Osteocyte (in vitro differentiated cells): ENCODE measurements at places on chromosomes 6 and 20. TPM values are rescaled to one million over a fixed set of nuclear protein-coding genes. Genes with fewer than 3 reads are reported as not detected.

- DNase-seq, result no peak
These were observed 13.2 kb upstream of the SSTR4 start for GRCh38 chr20:23021951-23022350.

DNA sequence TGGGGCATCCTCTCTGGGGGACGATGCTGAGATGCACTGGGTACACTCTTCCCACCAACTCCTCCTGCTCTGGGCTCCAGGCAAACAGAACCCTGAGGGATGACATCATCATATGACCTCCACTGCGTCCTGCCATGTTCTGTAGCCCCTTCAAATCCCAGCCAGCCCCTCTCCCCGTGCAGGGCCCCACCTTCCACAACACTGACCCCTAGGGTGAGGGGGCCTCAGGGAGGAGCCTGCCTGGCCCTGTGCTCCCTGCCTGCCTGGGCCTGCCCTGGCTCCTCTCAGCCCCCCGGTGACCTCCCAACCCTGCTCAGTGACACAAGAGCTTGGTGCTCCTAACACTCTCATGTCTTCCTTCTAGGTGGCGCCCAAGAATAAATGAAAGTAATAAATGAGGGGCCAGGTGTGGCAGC lies 9.6 kb upstream of the SPDEF start:
- DNase-seq, result no peak

DNA sequence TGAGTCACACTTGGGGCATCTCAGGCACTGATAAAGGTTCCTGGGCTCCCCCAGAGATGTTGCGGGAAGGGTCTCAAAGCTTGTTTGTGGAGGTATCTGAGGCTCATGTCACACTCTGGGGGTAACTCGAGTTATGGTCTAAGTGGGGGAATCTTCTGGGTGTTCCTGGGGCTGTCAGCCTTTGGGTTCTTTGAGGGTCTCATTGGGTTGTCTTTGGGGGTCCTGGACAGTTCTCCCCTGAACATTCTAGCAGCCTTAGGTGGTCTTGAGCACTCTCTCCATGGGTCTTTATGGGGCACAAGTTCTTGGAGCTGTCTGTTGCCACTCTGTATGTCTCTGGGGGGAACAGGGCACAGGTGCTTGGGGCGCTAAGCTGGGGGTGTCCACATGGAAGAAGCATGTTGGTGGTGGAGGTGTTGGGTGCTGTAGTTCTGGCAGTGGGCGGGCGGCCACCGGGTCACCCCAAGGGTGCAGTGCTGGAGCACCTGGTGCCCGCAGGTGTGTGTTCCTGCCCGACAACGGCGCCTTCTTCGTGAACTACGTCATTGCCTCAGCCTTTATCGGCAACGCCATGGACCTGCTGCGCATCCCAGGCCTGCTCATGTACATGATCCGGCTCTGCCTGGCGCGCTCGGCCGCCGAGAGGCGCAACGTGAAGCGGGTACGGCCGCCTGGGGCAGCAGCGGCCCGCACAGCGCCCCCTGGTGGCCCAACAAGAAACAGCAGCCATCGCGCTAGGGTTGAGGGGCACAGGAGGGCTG lies 7.1 kb upstream of the CAPN11 start:
- DNase-seq, result peak; percentile 93

- no peak for DNase-seq
These were observed 142.2 kb upstream of the AFDN start for GRCh38 chr6:167684276-167685104.

DNA sequence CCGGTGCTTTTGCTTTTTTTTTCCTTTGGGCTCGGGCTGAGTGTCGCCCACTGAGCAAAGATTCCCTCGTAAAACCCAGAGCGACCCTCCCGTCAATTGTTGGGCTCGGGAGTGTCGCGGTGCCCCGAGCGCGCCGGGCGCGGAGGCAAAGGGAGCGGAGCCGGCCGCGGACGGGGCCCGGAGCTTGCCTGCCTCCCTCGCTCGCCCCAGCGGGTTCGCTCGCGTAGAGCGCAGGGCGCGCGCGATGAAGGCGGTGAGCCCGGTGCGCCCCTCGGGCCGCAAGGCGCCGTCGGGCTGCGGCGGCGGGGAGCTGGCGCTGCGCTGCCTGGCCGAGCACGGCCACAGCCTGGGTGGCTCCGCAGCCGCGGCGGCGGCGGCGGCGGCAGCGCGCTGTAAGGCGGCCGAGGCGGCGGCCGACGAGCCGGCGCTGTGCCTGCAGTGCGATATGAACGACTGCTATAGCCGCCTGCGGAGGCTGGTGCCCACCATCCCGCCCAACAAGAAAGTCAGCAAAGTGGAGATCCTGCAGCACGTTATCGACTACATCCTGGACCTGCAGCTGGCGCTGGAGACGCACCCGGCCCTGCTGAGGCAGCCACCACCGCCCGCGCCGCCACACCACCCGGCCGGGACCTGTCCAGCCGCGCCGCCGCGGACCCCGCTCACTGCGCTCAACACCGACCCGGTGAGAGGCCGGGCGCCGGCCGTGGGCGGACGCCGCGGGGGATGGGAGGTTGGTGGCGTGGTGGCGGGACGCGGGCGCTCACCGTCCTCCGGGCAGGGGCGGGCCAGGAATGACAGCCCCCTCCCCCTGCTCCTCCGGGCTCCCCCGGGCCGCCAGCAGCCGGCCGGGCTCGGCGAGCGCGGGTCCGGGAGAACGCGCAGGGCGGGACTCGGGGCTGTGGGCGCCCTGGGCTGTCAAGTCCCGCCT lies 606 bp downstream of the ID4 start:
- peak; percentile 87 for DNase-seq

DNA sequence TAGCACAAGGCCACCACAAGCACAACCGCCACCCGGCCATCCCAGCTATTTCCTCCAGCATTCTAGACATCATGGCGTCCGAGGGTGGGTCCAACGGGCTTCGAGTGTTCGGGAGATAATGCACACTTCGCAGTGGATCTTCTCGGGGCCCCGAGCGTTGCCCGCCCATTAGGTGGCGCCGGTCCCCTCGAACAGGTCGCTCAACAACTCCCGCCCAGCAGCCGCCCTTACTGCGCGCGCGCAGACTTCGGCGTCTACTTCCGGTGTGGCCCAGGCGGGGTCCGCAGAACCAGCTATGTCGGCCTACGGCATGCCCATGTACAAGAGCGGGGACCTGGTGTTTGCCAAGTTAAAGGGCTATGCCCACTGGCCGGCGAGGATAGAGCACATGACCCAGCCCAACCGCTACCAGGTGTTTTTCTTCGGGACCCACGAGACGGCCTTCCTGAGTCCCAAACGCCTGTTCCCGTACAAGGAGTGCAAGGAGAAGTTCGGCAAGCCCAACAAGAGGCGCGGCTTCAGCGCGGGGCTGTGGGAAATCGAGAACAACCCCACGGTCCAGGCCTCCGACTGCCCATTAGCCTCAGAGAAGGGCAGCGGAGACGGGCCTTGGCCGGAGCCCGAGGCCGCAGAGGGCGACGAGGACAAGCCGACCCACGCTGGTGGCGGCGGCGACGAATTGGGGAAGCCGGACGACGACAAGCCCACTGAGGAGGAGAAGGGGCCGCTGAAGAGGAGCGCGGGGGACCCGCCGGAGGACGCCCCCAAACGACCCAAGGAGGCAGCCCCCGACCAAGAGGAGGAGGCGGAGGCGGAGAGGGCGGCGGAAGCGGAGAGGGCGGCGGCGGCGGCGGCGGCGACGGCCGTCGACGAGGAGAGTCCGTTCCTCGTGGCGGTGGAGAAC lies at the start of gene HDGFL1:
HDGFL1 (plus strand) TSS at position 286 of the 904 bp plus-strand sequence; CDS start at position 296, 10 bp downstream.
- no peak for DNase-seq

DNA sequence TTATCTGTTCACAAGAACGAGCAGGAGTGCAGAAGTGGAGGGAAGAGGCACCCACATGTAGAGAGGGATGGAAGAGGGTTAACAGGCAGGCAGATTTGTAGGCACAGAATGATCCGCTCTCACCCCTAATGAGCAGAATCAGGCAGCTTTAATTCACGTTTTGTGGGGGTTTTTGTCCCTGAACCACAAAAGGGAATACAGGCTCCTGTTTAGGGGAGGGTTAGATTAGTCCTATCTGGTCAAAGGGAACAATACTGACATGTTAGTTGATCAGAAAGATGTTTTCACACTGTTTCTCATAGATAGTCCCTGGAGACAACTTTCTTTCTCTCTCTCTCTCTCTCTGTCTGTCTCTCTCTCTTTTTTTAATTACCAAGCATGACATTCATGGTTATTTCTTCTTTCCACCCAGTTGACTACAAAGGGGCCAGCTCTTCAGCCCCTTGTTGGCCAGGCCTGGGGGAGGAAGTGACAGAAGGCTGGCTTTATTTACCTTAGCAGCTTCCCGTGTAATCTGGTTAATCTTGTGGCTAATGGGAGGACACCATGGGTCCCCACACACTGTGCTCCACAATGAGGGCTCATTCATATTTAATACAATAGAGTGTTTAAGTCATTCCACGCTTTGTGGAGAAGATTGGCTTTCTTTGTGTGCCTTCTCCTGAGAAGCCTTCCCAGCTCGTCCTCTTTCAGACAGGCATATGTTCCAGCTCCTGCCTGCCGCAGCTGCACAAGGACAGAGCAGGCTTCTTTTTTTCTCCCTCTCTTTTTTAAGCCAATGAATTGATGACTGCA lies 958.8 kb downstream of the TFAP2A start:
- DNase-seq, result no peak

GRCh38 chr6:130223508-130223907 lies 757 bp upstream of the SAMD3 start:
- DNase-seq, result no peak

GRCh38 chr6:156779206-156780094 lies 2.3 kb downstream of the ARID1B start:
- peak; percentile 86 for DNase-seq

DNA sequence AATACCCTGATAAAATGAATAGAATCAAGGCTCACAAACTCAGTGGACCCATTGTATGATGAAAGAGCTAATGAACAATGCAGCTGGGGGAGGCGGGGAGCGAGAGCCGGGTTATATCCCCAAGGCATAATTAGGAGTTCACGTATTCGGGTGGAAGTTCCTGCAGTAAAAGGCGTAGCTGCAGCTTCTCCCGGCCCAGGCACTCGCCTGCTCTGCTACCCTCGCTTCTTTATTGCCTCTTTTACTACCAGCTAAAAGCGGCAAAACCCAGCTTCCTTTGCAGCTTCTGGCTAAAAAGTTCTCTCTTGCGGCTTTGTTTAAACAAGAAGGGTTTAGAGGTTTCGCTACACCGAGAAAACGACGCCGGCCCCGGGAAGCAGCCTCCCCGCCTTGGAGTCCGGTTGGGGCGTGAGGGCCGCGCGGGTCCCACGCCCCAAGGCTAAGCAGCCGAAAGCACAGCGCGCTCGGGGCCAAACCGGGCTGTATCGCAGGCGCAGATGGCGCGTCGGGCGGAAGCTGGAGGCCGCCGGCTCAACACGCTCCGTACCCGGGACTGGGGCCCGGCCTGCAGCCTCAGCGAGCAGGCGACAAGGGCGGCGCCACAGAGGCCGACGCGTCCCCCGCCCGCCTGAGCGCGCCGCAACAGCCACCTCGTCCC lies 1.6 kb downstream of the ZBTB2 start:
- no peak for DNase-seq

DNA sequence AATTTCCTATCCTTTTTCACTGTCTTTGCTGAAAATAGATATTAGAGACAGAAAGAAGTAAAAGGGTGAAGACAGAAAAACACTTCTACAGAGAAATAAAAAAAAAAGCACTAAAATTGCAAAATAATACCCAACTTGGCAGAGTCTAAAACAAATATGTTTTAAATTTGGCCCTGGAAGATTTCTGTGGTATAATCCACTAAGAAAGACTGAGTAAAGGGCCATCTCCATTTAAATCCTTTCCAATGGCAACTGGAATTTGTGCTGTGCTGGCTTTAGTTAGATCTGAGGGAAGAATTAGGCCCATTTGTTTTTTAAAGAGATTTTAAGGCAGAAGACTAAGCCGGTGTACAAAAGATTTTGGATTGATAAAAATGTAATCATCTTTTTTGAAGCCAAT lies 321.2 kb downstream of the GJA1 start:
- DNase-seq, result no peak

The SMLR1 gene
- total RNA-seq, result not detected in 2 replicates

The ENPP5 gene
- not detected in 2 replicates for total RNA-seq

The MMP24 gene
- 0.54 and 0.63 TPM in 2 replicates for total RNA-seq
